ENCODE measurements at places on chromosomes 6 and 20.

DNA sequence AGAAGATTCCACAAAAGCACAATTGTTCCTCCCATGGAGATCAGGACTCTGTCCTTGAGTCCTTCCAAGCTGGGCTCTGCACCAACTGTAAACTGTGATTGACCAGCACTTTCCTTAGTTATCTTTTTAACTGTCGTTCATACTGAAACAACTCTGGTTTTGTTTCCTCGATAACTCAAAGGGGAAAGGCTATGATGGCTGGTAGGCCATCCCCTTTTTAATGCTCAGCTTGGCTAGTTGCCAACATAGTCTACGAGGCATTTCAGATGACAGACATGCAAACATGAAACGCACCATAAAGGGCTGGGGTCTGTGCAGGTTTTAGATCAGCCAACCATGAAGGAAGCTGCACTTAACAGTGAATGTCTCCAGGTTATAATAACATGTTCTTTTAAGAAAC lies 497.1 kb upstream of the ARID1B start:
- DNase-seq: peak; percentile 54

DNA sequence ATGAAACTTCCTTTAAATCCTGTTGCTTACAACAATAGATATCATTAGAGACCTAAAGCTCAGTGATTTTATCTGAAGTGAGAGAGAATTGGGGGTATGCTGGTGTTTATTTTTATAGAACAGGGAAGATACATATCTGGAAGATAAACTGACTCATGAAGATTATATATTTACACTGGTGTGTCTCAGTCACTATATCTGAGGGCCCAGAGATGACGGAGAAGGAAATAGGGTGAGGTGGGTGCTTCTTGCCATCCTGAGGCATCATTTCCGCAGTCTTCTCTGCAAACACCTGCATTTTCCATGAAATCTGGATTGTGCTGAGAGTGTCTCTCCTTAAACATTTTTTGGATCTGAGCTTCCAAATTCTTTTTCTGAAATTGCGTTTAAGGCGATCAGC lies 5.9 kb upstream of the PLCB1 start:
- DNase-seq: no peak

DNA sequence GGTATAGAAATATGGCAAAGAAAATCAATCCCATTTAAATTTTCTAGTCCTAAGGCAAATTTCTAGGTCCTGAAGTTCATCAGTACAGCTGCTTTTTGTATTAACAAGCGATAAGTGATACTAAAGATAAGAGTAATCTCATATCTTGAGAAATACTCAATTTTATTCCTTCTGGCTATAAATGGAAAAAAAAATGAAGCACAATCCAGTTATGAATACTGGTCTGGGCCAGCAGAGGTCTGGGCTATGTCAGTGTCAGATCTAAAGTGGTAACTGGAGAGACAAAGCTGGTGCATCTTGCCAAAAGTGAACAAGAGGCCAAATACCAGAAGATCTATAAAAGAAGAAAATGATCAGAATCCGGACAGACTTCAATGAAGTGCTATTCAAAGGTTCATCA lies 126.4 kb downstream of the FUT9 start:
- DNase-seq: no peak

- DNase-seq: no peak
These were observed 23.8 kb downstream of the TFAP2B start for GRCh38 chr6:50842446-50842845.

GRCh38 chr6:144809120-144809519 lies 524.0 kb downstream of the UTRN start:
- DNase-seq: no peak

DNA sequence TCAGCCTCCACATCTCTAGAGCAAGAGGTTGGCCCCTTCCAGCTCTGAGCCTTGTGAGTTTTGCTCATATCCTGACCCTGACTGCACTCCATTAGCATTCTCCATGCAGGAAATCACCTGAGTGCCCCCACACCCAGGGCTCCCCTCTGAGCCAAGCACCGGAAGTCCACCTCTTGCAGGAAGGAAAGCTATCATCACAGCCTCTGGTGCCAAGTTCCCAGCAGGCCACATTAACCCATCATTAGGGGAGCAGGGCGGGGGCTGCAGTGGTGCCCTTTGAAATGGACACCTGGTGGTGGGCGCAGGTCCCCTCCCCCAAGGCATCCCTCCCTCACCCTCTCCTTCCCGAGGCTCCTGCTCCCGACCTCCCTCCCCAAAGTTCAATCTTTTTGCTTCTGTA lies 16.1 kb downstream of the GRM4 start:
- no peak for DNase-seq

DNA sequence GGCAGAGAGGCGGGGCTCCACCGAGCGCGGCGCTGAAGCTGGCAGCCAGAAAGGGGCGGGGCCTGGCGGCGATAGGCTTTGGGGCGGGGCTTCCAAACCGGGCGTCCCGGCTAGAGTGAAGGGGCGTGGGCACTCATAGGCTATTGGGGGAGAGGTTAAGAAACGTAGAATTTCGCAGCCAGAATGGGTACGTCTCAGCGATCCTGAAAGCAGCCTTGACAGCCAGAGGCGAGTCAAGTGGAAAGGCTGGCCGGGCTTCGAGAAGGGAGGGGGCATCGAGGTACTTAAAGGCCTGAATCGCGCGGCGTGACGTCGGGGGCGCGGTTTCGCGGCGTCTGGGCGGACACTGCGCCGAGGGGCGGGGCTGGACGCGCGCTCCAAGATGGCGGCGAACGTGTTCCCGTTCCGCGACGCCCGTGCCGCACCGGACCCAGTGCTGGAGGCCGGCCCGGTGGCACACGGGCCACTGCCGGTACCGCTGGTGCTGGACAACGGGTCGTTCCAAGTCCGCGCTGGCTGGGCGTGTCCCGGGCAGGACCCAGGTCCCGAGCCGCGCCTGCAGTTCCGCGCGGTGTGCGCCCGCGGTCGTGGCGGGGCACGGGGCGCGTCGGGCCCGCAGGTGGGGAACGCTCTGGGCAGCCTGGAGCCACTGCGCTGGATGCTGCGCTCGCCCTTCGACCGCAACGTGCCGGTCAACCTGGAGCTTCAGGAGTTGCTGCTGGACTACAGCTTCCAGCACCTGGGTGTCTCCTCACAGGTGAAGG lies at the start of gene ACTR5:
Gene ACTR5, plus strand, starts transcription at position 364 of the 764 bp plus-strand sequence. Its CDS starts 19 bp downstream, at position 383.
- peak; percentile 90 for DNase-seq

DNA sequence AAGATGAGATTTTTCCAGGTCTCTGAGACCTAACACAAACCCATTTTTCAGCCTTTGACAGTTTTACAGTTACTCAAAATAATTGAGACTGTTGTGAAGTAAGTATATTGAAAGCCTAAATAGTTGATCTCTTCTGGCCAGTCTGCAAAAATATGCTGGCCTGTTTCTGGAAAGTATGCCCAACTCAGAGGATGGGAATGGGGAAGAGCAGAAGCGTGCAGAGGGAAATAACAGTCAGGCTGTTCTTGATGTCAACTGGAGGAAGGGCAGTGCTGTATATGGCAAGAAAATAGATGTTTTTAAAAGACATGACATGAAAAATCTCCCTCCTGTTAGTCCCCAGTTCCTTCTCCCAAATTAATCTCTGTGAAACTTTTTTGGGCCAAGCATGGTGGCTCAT lies 3.8 kb downstream of the GID8 start:
- no peak for DNase-seq

- no peak for DNase-seq
These were observed 34.6 kb upstream of the MAPK13 start for GRCh38 chr6:36095497-36096391.

- DNase-seq: no peak
These were observed 17.0 kb downstream of the PPARD start for GRCh38 chr6:35359346-35359743.

Data from NCI-H1417 treated with DMSO at 0.1 percent for 48 hours (cell line).